ENCODE measurements at places on chromosomes 2 and 18. TPM values are rescaled to one million over a fixed set of nuclear protein-coding genes. Genes with fewer than 3 reads are reported as not detected.

GRHL1 gene
- total RNA-seq = 10.9 TPM

DNA sequence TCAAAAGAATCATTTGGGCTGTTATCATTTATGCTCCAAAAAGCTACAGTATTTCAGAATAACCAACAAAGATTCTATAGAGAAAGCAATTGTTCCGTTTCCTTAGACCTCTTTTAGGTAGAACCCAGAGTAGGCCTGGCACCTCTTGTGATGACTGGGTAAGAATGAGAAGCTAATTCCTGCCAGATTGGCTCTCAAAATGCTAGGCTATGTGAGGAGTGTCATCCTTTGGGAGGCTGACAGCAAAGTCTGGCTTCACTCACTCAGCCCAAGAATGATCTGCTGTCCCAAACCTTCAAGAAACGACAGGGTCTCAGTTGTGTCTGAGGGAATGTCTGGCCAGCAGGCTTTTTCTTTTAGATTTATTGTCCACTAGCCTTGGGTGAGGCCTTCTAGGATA lies 4.5 kb downstream of the CERS6 start:
- no peak for DNase-seq

TMEM237 gene
- 33.2 TPM for total RNA-seq

TANC1 gene
- 18.5 TPM for total RNA-seq

TMEM131 gene
- total RNA-seq = 36.9 TPM

CNGA3 gene
- total RNA-seq = 0.13 TPM

CROCC2 gene
- total RNA-seq = 0.10 TPM
